ENCODE measurements at places on chromosomes 1 and 21.

DNA sequence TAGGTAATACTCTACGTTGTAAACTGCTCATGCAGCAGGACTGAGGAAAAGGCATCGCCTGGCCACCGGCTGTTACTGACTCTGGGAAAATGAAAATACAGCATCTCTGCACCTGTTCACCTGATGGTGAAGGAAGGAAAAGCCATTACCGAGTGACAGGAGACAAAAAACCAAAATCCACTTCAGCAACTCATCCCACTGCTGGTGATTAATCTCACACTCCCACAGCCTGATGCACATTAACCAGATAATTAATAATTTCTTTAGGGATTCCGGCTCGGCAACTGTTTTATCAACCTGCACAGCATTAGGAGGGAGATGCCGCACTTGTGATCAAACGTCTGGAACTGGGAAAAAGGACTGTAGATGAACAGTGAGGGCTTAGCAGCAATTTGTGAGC, 183.9 kb upstream of the ESRRG start:
- DNase-seq = no peak

DNA sequence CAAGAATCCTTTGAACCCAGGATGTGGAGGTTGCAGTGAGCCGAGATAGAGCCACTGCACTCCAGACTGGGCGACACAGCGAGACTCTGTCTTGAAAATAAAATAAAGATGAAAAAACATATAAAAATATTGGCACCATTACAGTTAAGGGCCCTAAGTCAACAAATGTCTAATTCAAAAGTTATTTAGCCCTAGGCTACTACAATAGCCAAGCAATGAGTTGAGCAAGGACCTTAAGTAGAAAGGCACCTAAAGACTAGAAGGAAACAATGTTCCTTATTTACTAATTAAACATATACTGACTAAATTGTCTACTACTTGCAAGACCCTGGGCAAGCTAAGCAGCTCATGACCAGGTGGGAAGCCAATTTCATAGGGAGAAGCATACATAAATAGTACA, 4.1 kb downstream of the PIK3R3 start:
- no peak for DNase-seq

- no peak for DNase-seq
Observed at GRCh38 chr1:29299446-29299845, 63.1 kb downstream of the PTPRU start.

DNA sequence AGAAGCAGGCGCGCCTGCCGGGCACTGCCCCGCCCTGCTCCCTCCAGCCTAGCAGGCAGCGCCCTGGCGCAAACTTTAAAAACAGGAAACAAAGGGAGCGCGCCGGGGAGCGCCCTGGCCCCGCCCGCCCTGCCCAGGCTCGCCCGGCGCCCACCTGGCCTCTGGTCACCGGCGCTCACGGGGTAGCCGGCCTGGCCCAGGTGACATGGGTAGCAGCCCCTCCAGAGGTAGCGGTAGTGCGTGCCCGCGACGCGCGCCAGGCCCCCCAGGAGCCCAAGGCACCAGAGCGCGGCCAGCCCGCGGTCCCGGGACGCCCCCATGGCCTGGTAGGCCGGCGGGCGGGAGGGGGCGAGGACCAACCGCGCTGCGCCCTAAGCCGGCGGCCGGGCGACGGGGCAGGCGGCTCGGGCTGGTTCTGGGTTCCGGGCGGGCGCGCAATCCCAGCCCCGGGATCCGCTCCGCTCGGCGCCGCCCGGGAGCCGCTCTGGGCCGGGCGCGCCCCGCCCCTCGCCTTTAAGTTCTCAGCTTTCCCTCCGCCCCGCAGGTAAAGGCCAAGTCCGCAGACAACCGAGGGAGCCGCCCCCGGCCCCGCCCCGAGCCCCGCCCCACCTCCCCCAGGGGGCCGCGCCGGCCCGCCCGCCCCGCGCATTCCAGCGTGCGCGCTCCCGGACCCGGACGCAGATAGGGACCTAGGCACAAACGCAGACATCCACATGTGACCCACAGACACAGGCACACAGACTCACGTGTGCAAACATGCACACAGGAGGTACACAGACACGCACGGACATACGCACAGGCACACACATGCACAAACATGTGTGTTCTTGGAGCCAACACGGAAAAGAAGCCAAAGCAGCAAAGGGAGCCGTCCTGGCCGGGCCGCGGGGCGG, 76.7 kb downstream of the ARHGEF16 start:
- DNase-seq = peak; percentile 38

DNA sequence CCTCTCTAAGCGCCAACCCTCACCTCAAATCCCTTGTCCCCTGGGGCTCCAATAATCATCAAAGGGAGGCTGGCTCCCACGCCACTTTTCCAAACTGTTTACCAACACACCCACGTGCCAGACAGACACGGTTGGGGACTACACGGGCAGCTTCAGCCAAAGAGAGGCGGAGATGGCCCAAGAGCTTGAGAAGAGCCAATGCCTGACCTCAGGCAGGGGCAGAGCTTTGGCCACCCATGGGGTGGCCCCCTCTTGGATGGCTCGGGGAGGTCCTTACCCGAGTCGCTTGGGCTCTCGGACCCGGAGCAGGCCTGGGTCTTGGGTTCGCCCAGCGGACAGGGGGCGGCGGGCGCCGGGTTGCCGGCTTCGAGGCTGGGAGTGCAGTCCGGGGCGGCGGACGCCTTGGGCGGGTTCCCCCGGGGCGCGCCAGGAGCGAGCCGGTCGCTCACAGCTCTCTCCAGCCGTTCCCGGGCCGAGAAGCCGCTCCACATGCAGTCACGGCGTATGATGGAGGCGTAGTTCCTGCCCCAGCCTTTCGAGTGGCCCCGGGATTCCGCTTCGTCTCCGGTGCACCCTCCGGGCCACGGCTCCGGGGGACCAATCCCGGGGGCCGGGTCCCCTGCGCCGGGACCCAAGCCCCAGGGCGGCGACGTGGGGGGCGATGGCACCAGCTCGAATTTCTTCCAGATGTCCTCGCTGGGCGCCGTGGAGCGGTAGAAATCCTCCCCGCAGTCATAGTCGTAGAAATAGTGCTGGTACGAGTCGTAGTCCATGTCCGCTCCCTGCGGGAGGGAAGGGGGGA, 854 bp downstream of the MYCL start:
- DNase-seq = no peak

GRCh38 chr1:179190861-179191260, 38.6 kb downstream of the ABL2 start:
- DNase-seq = no peak

DNA sequence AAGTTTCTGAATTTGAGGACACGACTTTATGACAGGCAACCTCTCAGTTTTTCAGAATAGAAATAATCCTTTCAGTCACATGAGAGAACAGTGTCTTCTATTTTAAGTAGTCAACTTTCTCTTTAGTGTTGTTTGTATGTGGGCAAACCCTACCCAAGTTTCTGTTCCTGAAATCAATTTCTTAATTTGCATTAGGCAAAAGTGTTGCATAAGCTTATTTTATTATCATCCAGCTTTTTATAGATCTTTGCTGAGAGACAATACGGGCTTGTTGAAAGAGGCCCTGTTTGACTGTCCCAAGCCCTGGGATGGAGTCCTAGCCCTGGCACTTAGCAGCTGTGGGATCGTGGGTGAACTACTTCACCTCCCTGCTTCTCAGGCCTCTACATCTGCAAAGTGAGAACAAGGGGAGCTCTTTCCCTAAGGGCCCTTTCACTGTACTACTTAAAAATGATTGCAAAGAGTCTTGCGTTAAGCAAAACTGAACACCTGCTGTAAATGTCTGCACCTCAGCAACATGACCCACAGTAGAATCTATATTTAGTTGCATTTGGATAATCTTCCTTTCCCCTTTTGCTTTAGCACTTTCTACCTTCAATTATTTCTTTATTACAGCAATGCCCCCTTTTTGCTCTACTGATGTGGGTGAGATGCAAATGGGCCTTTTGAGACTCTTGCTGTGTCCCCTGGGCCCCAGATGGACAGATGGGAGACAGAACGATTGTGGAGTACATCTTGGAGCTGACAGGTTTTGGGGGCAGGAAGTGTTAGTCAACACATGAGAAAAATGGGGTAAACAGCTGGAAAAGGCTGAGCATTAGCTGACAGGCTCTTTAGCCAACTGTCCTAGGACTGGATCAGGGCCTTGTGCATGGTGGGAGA, 41.0 kb upstream of the SCAF4 start:
- no peak for DNase-seq

DNA sequence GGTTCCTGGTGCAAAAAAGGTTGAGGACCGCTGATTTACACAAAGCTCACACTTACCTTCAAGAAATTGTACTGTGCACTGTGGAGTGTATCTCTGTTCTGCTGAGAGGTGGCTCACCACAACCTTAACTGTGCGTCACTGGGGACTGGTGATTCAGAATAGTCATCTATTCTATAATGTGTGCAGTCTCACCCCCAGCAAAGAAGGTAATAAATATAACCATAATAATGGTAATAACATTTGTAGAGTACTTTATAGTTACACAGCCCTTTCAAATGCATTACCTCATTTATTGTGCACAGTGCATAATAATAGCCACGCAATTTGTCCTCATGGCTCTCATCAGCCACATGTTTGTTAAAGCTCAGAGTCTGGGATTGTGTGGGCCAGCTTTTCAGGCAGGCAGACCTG, 59.4 kb upstream of the DUSP10 start:
- no peak for DNase-seq

- DNase-seq = no peak
Observed at GRCh38 chr1:45551684-45552083, 1.1 kb downstream of the AKR1A1 start.
